Mesenchymal stem cell (in vitro differentiated cells and primary cell): ENCODE measurements at places on chromosomes 12 and 14.
A peak's percentile ranks its signal among the peaks of the same experiment; 100 is the strongest.

GRCh38 chr12:45601390-45601789 is 128.1 kb upstream of the ARID2 start:
- DNase-seq, result no peak

- DNase-seq, result peak; percentile 83
Observed at GRCh38 chr14:64556526-64556925, 6.8 kb downstream of the PPP1R36 start.

- peak; percentile 9 for DNase-seq
Observed at GRCh38 chr12:8742501-8742900, 44.7 kb downstream of the RIMKLB start.

DNA sequence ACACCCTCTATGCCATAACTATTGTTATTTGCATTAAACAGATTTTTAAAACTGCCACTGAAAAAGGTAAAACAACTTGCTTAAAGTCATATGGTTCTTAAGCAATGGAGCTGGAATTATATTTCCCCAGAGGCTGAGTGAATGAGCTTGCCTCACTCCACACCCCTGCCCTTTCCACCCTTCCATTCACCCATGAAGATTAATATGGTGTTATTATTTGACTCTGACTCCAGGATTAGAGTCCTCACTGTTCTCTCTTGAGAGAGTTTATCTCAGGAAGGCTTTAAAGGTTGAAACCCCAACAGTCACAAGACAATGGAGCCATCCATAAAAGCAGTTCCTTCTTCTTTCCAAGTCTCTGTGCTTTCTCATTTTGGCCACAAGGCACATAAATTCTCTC is 84.9 kb downstream of the RTN1 start:
- DNase-seq, result no peak

GRCh38 chr12:85352016-85352415 is 72.0 kb downstream of the ALX1 start:
- no peak for DNase-seq

- DNase-seq, result no peak
Observed at GRCh38 chr12:110246636-110247339, 34.3 kb upstream of the ATP2A2 start.

DNA sequence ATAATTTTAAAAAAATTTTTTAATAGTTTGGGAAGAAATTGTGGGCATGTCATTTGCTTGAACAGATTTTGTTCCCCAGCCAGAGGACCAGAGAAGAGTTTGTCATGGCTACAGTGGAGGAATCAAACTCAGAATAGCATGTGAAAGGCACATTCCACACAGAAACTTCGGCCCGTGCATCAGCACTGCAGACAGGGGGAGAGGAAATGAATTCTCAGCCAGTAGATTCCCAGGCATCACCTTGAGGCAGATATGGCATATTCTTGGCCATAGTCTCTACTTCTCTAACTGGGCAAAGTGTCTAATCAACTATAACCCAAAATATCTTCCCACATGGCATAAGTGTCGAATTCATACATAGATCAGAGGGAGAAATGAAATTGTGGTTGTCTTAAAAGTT is 153.3 kb downstream of the PRKCH start:
- DNase-seq, result no peak

DNA sequence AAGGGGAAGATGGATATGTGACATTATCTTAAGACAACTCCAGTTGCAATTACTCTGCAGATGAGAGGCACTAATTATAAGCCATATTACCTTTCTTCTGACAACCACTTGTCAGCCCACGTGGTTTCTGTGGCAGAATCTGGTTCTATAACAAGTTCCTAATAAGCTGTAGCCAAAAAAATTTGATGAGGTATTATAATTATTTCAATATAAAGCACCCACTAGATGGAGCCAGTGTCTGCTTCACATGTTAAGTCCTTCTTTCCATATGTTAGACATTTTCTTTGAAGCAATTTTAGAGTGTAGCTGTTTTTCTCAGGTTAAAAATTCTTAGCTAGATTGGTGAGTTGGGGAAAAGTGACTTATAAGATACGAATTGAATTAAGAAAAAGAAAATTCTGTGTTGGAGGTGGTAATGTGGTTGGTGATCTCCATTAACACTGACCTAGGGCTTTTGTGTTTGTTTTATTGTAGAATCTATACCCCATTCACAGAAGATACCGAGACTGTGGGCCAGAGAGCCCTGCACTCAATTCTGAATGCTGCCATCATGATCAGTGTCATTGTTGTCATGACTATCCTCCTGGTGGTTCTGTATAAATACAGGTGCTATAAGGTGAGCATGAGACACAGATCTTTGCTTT is 36.9 kb downstream of the PSEN1 start:
- DNase-seq, result peak; percentile 57

- DNase-seq, result no peak
Observed at GRCh38 chr14:51180577-51180976, 59.5 kb upstream of the TMX1 start.

DNA sequence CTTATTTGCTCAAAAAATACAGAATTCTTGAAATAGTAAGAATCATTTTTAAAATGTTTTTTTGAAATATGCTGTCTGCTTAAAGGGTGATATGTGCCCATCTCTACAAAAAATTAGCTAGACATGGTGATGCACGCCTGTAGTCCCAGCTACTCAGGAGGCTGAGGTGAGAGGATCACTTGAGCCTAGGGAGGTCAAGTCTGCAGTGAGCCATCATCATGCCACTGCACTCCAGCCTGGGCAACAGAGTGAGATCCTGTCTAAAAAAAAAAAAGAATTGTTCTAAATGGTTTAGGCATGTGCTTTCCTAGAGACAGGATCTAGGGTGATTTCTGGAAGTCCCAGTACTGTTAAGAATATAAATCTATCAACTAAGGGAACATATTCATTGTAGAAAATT is 75.6 kb upstream of the HECTD1 start:
- DNase-seq, result no peak

DNA sequence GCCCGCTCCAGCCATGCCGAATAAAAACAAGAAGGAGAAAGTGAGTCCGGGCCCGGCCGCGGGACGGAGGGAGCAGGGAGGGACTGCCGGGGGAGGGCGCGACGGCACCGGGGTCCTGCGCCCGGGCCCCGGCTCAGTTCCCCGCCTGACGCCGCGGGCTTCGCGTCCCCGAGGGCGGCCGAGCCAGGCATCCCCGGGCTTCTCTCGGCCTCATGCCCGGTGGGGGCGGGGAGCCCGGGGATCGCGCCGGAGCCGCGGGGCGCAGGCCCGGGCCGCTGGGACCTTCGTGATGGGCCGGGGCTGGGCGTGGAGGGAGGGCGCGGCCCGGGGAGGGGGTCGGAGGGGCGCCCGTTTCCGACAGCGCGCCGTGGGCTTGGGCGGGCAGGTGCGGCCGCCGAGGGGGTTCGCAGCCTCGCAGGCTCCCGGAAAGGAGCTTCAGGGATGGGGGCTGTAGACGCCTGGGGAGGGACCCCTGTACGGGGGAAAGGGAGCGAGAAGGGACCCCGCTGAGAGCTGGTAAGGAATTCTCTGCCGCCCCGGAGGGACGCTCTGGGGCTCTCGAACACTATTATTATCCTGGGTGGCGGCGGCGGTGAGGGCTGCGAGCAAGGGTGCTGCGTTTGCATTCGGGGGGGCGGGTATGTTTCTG is 496 bp downstream of the PPP2R5C start:
- DNase-seq, result peak; percentile 19

- DNase-seq, result no peak
Observed at GRCh38 chr14:75181293-75182062, 5.1 kb upstream of the TMED10 start.

DNA sequence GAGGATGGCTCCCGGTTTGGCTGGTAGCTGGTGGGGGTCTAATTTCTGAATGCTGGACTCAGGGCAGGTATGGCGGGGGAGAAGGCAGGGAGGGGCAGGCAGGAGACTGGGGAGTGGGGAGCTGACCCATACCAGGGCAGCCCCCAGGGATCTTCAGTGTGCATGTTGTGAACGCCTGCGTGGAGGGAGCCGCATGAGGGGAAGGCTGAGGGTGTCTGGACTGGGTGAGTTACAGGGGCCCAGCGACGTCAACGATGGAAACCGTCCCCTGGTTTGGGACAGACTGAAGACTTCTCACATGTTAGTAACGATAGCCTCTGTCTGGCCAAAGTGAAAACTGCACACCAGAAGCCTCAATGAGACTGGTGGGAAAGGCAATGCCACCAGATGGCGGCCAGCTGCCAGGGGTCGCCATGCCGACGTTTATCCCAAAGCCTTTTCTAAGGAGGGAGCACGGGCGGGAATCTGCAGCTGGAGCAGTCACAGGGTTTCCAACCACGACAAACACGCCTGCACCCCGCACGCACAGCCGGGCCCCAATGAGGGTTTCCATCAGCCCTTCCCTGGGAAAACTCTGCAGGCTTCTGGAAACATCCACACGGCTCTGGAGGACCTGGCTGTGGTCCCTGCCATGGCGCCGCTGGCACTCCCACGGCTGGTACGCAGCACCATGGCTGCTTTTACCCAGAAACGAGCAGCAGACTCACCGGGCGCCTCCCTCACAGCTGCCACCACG is 14.0 kb downstream of the PGAM5 start:
- no peak for DNase-seq

DNA sequence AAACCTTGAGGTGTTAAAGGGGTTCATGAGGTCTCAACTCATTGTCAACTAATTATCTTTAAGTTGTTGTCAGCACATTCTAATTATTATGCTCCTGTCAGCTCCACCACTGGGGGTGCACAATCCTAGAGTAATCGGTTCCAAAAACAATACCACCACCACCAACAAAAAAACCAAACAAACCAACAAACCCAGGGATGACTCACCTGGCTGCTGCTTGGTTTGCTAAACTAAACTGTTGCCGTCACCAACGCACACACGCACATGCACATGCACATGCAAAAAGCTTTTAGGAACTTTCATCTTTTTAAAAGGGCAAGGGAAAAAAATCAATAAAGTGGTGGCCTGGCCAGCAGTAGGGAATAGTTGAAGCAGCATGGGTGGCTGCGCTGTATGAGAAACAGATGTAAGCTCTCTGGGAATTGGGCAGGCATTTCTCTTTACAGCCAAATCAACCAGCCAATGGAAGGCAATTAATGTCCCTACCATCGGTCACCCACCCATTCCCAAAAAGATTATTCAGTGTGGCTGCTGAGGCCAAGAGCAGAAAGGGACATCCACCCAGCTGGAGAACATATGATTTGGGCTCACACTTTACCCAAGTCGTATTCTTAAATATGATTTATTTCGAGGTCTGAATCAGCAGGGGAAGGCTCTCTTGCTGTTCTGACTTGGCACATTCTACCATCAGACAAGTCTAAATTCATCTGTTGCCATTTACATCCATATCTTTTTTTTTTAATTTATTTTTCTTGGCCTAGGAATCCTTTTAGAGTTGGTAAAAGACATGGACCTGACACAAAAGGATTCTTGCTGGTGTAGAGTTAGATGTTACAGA is 20.0 kb downstream of the TMEM30B start:
- peak; percentile 49 for DNase-seq

DNA sequence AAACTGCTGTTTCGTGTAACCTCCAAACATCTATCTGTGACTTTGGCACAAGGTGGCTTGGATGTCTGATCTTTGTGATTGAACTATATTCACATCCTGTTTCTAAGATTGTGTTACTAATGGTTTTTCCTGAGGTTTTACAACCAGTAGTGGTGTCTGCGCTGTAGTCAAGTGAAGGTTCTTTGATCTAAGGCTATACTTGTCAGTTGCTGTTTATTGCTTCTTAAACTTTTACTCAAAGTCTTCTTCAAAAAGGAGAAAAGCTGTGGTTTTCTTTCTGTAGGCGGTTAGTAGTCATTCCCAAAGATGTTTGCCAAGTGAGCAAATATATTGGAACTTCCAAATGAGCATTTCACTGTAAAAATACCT is 12.3 kb upstream of the CALM1 start:
- DNase-seq, result no peak

GRCh38 chr14:65966188-65966587 is 520.0 kb upstream of the CCDC196 start:
- DNase-seq, result no peak

- DNase-seq, result peak; percentile 24
Observed at GRCh38 chr12:110310763-110311162, 29.7 kb downstream of the ATP2A2 start.

DNA sequence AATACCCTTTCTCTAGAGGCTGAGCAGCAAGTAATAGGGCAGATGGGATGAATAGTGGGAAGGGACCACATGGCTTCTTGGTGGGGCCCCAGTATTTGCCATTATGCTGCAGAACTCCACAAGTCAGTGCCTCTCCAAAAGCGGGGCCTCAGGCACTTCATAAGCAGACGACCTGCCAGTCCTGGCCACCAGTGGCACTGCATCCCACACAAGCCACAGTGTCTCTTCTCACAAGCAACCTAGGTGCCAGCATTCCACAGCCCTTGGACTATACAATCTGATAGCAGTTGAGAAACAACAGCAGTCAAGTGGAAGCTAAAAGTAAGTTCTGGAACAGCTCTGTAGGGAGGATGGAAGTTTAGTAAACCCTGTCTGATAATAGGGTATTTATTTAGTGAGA is 4.2 kb upstream of the SLC8A3 start:
- no peak for DNase-seq

GRCh38 chr12:104751594-104751993 is 206.5 kb downstream of the SLC41A2 start:
- no peak for DNase-seq

- DNase-seq, result no peak
Observed at GRCh38 chr14:76940021-76940760, 88.3 kb downstream of the IRF2BPL start.

- no peak for DNase-seq
Observed at GRCh38 chr12:40068416-40068815, 37.5 kb downstream of the SLC2A13 start.

- DNase-seq, result peak; percentile 64
Observed at GRCh38 chr12:63989301-63989845, 144.9 kb downstream of the SRGAP1 start.

DNA sequence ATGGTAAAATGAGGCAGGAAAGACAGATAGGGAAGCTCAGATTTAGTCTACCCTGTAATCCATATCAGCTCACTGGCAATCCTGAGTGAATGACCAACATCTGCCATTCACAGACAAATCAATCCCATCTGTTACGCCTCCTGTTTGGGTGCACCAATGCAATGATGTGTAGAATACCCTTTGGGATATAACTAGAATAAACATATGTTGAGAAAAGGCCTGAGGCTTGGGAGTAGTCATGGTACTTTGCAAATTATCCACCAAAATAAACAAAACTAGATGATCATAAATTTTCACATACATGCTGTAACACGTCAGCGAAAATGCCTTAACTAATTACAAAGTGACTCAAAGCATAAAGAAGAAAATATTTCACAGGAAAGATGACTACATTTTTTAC is 78.8 kb downstream of the KCNC2 start:
- DNase-seq, result no peak
